Hematopoietic multipotent progenitor cell treated with erythropoietin and hydrocortisone succinate and interleukin-3 and kit ligand, for 4 days (in vitro differentiated cells): ENCODE measurements at places on chromosomes 2 and 18.

DNA sequence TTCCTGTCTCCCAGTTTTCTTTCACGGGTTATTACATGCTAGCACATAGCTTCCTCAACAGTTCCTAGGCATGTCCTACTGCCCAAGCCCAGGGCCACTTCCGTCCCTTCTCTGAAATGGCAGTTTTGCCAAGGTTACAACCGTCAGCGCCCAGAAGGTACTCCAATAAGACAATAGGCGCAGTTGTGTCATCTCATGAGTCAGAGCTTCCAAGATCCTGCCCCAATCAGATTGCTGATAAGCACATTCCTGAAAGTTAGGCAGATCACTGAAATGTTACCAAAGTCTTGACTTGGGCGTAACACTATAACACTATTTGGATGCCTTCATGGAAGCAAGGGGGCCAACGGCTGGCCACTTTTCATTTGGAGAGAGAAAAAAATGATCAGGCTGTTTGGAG lies 34.2 kb downstream of the GKN2 start:
- no peak for DNase-seq

DNA sequence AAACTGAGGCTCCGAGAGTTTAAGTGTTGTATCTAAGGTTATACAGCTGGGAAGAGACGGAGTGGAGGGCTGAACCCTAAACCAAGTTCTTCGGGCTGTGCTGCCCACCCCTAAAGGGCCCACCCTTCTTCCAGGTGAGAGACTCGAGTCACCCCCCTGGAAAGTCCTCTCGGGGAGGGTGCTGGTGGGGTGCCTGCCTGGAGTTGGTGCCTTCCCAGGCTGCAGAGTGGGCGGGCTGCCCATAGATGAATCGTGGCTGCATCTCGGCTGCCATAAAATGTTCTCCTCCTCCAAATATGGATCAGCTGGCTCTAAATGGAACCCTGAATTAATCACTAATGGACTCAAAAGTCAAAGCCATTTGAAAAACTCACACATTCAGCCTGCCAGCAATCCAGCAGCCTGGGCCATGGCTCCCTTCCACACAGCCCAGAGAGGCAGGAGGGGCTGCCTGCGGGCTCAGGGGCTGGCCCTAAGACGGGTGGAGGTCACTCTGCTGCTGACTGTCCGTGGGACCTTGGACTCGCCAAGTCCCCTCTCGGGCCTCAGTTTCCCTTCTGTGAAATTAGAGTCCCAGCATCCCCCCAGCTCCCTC lies 7.7 kb downstream of the CIB4 start:
- DNase-seq, result no peak

DNA sequence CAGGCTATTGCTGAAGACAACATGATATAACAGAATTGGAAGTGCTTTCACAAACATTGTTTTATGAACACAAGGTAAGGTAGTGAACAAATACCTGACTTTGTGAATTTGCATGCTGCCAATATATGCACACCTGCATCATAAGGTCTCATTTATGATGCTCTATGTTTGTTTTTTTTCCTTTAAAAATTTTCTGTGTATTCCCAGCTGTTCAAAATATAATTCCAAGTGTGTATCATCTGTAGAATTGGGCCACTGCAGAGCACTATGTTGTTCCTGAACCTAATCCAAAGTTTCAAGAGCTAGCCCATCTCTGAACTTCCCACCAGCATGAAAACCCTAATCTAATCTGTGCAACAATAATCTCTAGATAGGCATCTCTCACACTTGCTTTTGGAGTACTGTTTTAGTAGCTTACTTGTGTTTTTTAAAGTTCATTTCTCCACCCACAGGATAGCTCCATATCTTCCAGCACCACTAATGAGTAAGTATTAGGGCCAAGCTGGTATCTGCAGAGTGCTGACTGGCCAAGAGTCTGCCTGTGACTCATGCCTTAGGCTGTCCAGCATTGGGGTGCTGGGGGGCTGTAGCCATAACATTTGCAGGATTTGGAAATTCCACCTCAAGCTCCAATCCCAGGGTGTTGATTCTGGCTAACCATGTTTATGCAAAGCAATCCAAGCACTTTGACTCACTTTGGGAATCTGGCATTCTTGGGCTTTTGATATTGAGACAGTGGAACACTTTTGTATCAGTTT lies 208.2 kb upstream of the REV1 start:
- DNase-seq, result no peak

DNA sequence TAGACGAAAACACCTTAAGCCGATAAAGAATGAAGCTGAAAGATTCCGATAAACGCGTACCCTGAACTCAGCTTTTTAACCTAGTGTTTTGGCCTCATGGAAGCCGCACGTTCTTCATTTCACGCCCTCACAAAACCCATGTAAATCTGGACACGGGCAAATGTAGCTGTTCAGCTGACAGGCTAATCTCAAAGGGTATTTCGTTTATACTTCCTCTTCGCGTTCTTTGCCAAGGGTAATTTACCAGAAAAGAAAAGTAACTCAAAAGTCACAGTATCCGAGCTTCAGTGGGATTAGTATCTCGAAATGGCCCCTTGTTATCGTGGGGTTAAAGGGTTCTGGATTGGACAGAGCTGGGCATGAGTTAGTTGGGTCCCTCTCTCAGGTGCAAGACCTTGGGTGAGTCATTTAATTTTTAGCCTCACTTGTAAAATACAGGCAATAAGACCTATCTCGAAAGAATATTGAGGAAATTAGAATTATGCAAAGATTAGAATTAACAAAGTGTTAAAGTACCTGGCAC lies 22.0 kb upstream of the STPG4 start:
- DNase-seq, result no peak
